SW 1271 (cell line): ENCODE measurements at places on chromosomes 3 and 15.

- no peak for DNase-seq
Observed at GRCh38 chr15:96500508-96500907, 170.0 kb downstream of the NR2F2 start.

DNA sequence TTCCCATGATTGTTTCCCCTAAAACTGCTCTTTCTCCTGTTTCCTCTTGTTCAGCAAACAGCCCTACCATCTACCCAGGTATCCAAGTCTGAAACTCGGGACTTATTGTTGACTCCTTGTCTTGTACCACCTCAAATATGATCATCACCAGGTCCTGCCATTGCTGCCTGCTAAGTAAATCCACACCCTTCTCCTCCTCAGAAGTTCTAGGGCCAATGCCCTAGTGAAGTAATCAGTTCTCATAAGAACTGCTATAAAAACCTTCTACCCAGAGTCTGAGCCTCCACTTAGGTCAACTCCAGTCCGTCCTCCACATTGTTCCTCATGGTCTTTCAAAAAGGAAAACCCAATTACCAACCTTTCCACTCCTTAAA is 77.0 kb upstream of the IL12A start:
- no peak for DNase-seq

DNA sequence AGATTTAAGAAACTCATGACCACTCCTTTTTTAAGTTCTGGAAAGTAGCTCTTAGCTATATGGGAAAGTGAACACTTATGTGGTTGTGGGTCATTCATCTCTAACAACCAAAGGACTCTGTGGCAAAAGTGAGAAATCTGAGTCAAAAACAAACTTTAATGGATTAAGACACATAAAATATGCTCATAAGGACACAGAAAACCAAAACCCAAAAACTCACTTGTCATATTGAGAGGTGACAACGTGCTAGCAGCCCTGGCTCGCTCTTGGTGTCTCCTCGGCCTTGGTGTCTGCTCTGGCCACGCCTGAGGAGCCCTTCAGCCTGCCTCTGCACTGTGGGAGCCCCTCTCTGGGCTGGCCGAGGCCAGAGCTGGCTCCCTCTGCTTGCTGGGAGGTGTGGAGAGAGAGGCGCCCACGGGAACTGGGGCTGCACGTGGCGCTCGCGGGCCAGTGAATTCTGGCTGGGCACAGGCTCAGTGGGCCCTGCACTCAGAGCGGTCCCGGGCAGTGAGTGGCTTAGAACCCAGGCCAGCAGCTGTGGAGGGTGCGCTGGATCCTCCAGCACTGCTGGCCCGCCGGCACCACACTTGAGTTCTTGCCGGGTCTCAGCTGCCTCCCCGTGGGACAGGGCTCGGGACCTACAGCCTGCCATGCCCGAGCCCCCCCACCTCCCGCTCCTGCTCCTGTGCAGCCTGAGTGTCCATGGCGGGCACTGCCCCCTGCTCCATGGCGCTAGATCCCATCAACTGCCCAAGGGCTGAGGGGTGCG is 30.3 kb upstream of the SKIL start:
- no peak for DNase-seq

DNA sequence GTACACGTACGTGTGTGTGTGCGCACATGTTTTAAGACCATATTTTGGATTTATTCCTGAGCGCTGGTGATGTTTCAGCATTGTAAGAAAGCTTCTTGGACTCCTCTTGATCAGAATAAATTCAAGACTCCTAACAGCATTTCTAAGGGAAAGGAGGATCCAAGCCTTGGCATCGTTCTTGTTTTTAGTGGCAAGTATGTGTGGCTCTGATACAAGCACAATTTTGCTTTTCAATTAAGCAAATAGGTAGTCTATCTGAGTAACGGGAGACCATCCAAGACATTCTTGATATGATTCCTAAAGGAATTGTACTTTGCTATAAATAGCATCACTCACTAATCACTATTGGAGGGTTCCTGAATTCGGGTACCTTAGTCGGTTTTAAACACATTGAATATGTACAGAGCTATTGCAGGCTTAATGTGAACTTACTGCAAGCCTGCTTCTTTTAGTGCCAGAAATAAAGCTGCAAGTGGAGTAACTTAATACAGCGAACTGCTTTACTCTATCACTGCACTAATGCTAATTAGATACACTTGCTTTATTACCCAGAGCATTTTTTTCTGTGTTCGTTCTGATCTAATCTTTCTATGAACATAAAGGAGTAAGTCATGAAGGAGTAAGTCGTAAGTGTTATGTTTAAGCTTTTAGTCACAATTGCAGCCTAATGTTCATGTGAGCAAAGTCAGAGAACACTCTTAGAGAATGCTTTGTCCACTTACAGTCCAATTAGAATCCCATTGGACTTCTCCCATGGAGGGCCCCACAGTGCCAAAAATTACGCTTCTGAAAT is 186.3 kb downstream of the MCTP2 start:
- no peak for DNase-seq

- DNase-seq: no peak
Observed at GRCh38 chr15:69941706-69942495, 155.8 kb downstream of the TLE3 start.

DNA sequence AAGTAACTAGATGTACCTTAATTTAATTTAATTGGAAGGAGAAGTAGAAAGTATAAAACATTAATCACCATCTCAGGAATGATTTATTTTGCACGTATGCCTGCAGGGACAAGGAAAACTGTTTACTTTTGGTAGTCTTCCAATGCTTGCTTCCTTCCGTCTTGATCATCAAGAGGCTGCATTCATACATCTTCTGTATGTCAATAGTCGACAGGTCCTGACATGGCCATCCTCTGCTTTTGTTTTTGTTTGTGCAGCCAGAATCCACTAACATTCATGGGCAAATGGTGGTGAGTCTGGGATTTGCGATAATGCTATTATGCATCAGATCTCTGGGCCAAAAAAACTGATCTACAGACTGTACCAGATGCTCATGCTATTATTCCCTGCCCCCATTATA is 56.6 kb upstream of the ZPLD1 start:
- DNase-seq: no peak

DNA sequence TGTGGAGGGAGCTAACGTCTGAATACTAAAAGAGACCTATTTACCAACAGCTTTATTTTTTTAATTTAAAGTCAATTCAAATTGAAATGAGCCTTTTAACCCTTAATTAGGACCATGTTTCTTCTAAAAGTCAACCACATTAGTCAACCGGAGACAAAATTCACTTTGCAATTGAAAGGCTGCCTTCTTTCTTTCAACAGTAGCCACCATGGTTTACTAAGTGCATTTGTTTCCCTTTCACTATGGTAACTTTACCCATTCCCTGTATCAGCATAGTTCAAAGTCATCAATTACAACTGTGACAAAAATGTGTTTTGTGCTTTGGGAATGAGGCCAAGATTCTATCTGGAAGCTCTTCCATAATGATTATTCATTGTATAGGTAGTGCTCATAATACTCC is 225.4 kb downstream of the EPHA3 start:
- DNase-seq: no peak

DNA sequence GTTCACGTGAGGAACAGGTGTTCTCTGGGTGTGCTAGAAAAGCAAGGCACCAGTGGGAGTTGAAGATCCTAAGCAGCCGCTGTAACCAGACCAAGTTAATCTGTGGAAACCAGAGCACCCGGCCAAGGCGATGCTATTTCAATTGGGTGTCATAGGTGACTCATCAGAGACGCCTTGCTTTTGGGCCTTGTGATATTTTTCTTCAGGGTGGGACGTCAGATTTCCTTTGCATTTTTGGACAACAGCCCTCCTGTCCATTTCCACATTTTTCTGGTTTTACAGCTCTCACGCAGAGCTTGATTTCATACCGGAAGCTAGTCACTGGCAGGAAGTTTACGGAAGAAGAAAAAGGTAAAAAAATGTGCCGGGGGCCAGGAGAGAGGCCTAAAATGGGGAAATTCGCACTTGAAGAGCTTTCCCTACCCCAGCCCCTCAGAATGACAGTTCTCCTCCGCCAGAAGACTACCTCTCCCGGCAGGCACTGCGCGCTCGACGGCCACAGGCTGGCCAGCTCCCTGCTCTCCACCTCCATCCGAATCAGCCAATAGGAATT is 471 bp upstream of the KBTBD8 start:
- no peak for DNase-seq

GRCh38 chr3:130627143-130627855 is 110.3 kb downstream of the COL6A6 start:
- no peak for DNase-seq

DNA sequence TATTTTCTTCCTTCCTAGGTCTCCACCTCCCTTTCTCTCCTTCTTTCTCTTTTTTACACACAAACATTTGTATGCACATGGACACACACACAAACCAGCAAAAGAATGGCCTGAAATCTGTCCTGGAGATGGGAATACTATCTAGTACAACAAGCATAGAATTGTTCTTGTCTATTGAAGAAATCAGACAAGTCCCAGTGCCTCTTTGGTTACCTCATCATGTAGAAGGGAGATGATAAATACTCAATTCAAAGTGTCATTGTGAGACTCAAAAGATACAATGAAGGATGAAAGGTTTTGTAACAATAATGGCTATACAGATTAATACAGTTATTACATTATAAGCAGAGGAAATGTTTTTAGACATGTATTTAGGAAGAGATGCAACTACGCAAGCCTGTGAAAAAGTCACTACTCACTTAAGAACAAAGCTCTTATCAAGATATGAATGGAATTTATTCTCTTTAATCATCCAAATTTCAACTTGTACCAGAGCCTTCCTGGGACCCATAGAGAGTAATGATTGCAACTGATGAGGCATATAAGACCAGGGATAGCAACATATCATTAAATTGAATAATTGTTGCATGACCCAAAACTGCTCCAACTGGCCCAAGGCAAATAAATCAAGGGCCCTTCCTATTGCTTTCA is 43.2 kb downstream of the P3H2 start:
- DNase-seq: no peak

DNA sequence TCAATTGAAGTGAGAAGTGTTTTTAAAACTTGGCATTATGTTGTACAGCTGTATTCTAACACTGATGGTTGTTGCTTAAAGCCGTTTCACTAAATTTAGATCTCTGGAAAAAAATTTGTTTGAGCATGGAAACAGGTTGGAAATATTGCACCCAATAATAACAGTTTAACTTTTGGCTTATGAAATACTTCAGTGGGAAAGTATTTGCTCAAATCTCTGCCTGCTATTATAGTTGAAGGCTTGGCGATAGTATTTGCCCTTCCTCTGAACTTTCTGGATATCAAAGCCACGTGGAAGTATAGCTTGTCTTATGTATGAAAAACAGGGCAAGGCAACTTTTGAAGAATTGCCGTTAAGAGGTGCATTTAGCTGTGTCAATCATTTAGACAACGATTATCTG is 270.3 kb upstream of the LRRFIP2 start:
- no peak for DNase-seq

GRCh38 chr3:156606729-156607128 is 51.8 kb upstream of the SSR3 start:
- no peak for DNase-seq

- DNase-seq: no peak
Observed at GRCh38 chr3:188179006-188179966, 25.3 kb downstream of the LPP start.

DNA sequence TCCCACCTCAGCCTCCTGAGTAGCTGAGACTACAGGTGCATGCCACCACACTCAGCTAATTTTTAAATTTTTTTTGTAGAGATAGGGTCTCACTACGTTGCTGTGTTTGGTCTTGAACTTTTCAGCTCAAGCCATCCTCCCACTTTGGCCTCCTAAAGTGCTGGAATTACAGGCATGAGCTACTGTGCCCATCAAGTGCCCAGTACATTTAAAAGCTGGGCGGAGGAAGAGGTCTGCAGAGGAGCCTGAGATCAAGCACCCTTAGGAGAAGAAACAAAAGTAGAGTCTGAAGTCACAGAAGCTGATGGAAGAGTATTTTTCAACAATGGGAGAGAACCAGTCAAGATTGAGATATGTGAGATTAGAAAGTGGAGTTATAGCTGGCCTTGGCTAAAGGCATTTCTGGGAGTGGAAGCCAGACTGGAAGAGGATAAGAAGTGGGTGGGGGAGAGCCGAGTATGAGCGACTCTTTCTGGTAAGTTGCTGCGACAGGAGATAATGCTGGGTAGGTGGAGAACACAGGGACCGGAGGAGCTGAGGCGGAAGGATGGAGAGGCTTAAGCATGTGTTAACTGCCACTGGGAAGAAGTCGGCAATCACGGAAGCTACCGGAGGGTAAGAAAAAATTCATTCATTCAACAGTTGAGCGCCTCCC is 782 bp upstream of the IREB2 start:
- DNase-seq: peak; percentile 84

DNA sequence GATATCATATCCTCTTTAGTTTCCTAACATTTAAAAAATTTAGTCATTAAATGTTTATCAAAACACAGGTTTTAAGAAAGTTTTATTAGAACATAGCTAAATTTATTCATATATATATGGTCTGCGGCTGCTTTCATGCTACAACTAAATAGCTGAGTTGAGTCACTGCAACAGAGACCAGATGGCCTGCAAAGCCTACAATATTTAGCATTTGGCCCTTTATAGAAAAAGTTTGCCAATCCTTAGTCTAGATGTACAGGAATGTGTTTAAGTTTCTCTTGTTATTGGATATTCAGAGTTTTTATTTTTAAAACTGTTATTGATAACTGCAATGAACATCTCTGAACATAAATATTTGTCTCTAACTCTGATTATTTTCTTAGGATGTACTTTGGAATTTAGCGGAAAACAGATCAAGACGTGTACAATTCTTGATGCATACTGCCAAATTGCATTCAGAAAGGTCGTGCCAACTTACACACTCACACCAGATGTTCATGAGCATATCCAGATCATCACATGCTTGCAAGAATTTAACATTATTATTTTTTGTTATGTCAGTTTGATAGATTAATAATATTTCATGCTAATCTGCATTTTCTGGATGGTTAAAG is 157.9 kb downstream of the STAC start:
- no peak for DNase-seq

DNA sequence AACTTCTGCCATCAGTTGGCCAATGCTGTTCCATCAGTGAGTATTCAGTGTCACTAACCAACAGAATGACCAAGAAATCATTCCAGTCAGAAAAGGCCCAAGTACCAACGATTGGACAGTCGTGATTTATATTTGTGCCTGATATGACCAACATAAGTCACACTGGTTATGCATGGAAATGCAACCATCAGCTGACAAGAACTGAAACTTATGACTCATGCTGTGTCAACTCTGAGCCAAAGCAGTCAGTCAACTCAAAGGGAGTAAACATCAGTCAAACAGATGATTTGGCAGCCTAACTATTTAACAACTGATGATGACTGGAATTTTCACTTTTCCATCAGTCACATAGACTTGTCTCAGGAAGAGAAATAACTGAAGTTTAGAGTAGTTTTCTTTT is 142.4 kb downstream of the ANXA2 start:
- peak; percentile 42 for DNase-seq

DNA sequence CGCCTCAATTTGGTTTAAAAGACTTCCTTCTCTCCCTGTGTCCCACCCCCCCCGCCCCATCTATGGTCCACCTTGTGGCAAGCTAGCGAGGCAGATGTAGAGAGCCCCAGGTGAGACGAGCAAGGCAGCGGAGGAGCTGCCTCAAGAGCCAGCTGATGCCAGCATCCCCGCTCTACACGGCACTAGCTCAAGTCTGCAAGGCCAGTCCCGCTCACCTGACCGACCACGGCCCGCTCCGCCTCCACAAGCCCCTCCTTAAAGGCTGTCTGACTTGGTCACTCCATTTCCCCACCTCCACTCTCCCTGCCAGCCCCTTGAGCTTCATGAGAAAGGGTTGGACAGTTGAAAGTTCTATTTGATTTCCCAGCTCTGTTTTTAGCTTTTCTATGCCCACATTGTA is 56.2 kb upstream of the IGF1R start:
- DNase-seq: no peak
